ENCODE measurements at places on chromosomes 7 and 10.

- DNase-seq = no peak
These were observed 105.1 kb upstream of the NPVF start for GRCh38 chr7:25333296-25333928.

GRCh38 chr7:155108144-155108901 is 38.2 kb downstream of the HTR5A start:
- no peak for DNase-seq

- DNase-seq = no peak
These were observed 47.9 kb upstream of the SLC35B4 start for GRCh38 chr7:134364619-134365037.

- DNase-seq = no peak
These were observed 79.1 kb downstream of the MGMT start for GRCh38 chr10:129546106-129546505.

GRCh38 chr7:158821171-158822031 is 7.9 kb downstream of the ESYT2 start:
- DNase-seq = no peak

- no peak for DNase-seq
These were observed 354.5 kb downstream of the WDR11 start for GRCh38 chr10:121205625-121206024.

DNA sequence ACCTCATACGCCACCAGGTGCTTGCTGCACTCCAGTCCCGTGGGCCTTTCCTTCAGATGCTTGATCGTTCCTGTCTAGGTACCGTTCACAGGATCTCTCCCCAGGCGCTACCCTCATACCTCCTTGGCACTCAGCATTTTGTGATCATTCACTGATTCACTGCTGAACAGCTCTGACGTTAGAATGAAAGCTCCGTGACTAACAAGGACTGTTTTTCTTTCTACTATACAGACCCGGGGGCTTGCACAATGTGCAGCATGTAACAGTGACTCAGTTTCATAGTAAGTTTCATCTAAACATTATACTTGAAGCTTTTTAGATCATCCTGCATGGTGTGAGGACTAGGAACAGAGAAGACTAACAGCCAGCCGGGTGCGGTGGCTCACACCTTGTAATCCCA is 20.6 kb downstream of the KIN start:
- DNase-seq = no peak

DNA sequence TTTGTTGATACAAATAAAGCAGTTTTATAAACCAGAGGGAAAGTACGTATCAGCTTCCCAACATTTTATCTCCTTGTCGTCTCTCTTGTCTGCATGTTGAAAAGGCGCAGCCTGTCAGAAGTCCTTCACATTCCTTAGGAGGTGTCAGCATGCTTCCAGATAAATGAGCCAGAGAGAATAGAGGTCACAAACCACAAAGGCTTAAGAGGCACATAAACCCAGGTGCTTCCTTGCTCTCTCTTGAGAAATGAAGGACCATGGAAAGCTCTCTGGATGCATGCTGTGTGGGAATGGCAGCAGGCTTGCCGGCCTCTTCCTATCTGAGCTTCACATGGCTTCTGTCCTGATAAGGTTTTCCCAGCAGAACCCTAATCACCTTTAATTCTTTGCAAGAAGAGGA is 448.5 kb downstream of the XPNPEP1 start:
- no peak for DNase-seq

- no peak for DNase-seq
These were observed 16.0 kb downstream of the DENND2A start for GRCh38 chr7:140624392-140625191.

DNA sequence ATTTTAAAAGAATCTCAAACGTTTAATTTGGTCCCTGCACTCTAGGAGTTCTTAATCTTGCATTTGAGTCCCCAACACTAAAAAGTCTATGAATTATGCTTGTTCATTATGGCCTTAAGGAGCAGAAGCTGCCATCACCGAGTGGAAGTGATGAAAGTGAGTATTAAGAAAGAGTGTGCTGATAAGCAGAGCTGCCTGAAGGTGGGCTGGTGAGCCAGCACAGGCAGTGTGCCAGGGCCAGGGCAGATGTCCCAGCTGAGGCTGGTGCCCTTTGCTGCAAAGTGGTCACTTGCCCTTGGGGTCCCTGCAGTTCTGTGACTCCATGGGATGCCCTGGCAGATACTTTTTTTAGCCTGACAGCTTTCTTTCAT is 72.9 kb upstream of the LOXL4 start:
- DNase-seq = no peak

DNA sequence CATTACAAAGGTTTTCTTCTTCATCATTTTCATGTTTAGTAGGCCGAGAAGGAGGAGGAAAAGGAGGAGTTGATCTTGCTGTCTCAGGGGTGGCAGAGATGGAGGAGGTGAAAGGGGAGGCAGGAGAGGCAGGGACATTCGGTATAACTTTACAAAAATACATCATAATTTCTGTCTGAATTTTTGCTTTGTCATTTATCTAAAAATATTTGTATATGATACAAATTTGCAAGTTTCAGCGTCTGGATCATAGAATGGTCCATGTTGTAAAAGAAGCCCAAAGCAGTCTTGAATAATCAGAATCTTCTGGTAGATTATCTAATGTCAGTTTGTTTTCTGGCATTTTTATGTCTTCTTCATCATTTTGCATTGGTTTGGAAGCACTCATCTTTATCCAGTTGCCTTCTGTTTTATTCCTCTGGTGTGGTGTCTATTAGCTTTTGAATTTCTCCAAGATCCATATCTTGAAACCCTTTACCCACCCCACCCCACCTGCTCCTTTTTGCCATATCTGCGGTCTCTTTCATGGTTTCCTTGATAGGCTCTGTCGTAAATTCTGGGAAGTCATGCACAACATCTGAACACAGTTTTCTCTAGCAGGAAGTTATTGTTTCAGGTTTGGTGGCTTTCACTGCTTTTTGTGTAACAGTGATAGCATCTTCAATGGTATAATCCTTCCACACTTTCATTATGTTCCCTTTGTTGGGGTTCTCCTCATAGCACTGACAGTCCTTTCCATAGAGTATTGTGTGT is 95.0 kb downstream of the ST7 start:
- no peak for DNase-seq

GRCh38 chr7:108347616-108348015 is 108.6 kb downstream of the NRCAM start:
- no peak for DNase-seq

GRCh38 chr10:129361676-129362376 is 105.2 kb upstream of the MGMT start:
- DNase-seq = no peak

DNA sequence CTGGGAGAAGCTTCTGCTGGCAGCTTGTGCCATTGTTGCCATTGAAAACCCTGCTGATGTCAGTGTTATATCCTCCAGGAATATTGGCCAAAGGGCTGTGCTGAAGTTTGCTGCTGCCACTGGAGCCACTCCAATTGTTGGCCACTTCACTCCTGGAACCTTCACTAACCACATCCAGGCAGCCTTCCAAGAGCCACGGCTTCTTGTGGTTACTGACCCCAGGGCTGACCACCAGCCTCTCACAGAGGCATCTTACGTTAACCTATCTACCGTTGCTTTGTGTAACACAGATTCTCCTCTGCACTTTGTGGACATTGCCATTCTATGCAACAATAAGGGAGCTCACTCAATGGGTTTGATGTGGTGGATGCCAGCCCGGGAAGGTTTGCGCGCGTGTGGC is 220.7 kb downstream of the ADK start:
- DNase-seq = no peak

- DNase-seq = no peak
These were observed 36.2 kb downstream of the GOT1 start for GRCh38 chr10:99394256-99394655.

GRCh38 chr10:31213959-31214358 is 105.1 kb upstream of the ZEB1 start:
- no peak for DNase-seq

- no peak for DNase-seq
These were observed 273.1 kb downstream of the AGMO start for GRCh38 chr7:15288741-15289140.

DNA sequence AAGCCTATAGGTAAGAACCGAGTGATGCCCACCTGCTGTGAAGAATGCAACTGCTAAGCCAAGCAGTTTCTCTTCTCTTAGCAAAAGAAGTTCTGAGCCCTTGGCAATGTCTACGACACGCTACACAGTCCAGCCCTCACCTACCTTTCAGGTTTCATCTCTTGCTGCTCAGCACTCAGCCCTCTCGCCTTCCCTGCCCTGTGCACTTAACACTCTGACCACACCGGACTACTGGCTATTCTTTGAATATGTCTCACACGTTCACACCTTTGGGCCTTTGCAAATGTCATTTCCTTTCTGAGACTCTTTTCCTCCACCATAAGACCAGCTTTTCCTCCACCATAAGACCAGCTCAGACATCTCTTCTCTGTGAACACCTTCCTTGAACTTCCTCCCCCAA is 67.0 kb upstream of the ITGB1 start:
- DNase-seq = no peak

DNA sequence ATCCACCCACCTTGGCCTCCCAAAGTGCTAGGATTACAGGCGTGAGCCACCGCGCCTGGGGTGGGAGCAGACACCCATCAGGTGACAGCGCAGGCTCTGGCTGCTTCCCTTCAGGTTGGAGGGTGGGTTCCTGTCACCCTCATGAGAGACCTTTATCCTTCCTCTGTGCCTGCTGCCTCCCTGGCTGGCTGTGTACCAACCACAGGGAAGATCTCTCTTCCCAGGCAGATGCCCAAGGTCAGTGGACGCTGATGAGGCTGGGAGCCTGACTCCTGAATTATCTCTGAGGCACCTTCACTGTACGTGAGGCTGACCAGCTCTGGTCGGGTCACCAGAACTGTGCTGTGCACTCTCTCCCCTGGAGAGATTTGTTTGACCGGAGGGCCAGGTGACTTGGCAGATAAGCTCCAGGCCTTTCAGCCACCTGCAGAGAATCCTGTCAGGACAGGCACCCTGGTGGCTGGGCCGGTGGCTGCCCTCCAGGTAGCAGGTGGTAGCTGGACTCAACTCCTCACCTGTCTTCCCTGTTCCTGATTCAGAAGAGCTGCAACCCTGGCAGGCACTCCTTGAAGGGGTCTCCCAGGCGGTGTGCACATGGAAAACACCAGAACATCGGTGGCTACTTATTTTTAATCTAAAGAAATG is 251.9 kb downstream of the GLRX3 start:
- no peak for DNase-seq

DNA sequence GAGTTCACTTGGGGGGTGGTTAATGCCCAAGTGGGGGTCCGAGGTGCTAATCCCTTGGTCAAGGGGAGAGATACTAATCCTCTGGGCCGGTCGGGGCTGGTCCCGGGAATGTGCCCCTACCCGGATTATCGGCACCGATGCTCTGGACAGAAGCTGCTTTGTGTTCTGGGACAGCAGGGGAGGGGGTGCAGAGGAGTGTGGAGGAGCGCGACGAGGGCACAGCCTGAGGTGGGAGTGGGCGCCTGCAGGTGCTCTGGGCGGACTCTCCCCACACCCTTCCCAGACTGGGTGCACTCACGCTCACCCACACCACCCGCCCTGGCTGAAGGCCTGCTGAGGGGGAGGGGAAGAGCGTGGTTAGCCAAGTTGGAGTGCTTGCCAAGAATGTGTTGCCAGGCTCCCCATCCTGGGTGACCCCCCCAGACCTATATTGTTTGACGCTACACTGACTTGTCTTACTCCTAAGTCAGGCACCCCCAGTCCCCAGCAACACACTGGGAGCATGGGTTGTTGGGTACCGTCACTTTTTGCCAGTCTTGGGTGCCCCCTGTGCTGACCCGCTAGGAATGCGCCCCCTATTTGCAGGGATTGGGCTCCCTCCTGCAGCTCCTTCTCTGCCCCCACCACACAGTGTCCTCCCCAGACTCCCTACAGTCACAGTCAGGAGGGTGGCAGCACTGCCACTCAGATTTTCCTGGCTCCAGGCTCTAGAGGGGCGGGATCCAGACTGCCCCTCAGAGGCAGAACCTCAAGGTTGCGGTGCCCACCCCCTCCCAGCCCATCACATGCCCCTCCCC is 1.2 kb downstream of the SLC4A2 start:
- no peak for DNase-seq

- no peak for DNase-seq
These were observed 85.1 kb downstream of the RAMP3 start for GRCh38 chr7:45242698-45243097.

GRCh38 chr7:156947120-156947843 is 2.2 kb upstream of the NOM1 start:
- no peak for DNase-seq

DNA sequence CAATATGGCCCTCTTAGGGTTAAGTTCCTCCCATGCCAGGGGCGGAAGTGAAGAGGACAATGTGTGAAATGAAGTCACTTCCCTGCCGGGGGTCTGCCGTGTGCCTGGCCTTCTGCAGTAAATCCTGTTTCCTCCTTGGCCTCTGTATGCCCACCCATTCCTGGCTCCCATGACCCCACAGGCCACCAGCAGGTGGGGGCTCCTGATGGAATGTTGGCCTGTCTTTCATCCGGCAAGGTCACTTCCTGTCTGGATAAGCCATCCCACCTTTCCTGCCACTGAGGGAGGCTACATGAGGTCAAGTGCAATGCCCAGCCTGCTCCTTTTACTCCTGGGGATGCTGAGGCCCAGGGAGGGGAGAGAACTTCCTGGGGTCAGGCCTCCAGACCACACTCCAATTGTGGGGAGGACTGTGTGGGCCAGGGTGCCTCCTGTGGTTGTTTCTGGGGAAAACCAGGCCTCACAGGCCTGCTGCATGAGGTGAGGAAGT is 22.3 kb downstream of the PALD1 start:
- no peak for DNase-seq

- DNase-seq = no peak
These were observed 26.4 kb upstream of the GSDME start for GRCh38 chr7:24783698-24784097.

DNA sequence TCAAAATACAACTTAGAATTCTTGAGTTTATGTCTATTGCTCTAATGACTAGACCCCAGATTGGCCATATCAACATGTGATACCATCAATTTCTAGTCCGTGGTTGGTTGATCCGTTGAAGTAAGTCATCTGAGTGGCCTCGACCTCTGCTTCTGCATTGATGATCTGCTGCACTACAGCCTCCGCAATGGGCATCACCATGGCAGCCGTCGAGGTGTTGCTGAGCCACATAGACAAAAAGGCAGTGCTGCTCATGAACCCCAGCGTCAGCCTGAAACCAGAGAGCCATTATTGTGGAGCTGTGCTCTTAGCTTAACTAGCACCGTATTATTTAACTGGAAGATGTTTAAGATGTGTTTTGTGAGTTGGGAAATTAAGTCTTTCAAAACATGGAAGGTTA is 30.7 kb downstream of the SLC13A1 start:
- no peak for DNase-seq

DNA sequence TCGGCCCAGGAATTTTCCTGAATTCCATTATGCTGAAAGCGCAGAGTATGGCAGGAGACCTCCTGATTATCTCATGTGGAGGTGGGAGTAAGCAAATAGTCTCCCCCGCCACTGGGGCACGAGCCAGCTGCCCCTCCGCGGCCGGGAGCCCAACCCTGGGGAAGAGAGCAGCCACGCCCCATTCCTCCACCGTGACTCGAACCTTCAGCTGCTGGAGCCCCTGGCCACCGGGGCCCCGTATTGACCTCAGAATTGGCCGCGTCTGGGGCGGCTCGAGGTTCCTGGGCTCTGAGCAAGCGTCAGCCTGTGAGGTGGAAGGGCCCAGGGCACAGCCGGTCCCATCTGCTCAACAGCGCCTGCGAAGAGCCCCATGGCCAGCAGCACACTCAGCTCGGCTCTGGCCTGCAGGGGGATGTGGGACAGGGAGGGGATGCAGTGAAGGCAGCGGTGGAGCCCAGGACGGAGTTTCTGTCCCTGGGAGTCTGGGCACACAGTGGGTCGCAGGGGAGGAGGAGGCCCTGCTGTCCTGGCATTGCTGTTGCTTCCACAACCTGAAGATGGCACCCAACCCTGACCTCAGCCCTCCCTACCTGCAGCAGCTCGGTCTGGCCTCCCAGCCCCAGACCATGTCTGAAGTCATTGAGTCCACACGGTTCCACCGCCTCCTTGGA is 97.8 kb downstream of the CHST15 start:
- no peak for DNase-seq

GRCh38 chr7:130135208-130136205 is 65.2 kb downstream of the KLHDC10 start:
- DNase-seq = no peak
